ENCODE measurements at places on chromosomes 7 and 10.

- DNase-seq: no peak
Measured at GRCh38 chr7:132053871-132054270, 497.4 kb upstream of the PODXL start.

DNA sequence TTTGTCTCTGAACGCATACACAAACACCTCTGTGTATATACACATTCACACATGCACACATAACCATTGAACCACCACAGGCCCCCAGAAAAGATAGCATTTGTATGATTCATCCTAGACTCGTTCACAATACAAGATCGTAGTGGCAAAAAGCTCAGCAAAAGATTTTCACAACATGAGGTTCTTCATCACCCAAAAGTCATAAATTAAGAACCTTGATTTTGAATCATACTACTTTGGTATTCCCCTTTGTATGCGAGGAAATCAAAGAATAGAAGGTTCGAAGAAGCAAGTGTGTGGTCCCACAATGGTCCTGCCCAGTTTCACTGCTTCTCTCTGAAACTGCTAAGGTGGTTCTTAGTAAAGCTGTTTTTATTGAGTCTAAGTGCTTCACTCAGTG lies 200.7 kb downstream of the CELF2 start:
- DNase-seq: no peak

GRCh38 chr10:80437227-80437626 lies 16.9 kb upstream of the TSPAN14 start:
- no peak for DNase-seq

- DNase-seq: no peak
Measured at GRCh38 chr7:94333810-94334209, 60.9 kb upstream of the COL1A2 start.

GRCh38 chr10:113754125-113754524 lies 2.6 kb downstream of the PLEKHS1 start:
- no peak for DNase-seq

DNA sequence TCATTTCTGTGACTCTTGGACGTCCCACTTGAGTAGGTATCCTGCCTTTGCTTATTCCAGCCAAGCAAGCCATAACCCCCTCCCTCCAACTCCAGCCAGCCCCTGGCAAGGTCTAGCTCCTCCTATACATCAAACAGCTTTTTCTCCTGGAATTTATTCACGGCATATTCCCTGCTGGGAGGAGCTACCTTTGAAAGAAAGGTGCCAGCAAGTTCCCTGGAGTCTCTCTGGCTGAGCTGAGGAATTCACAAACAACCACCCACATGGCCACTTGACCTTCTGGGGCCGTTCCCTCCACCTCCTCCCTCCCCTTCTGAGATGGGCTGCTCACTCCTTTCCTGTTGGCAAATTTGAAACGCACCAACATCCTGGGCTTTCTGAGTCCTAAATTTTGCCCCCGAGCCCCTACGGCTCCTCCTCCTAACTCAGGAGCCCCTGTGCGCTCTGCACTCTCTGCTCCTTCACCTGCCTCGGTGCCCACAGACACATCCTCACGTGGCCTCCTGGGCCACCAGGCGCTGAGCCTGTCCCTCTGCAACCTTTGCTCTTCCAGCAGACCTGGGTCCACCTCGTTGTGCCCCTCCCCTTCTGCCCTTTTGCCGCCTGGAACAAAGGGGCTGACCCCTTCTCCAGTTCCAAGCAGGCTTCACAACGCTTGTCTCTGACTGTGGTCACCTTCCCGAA lies 48.0 kb downstream of the HSPA12A start:
- DNase-seq: no peak

DNA sequence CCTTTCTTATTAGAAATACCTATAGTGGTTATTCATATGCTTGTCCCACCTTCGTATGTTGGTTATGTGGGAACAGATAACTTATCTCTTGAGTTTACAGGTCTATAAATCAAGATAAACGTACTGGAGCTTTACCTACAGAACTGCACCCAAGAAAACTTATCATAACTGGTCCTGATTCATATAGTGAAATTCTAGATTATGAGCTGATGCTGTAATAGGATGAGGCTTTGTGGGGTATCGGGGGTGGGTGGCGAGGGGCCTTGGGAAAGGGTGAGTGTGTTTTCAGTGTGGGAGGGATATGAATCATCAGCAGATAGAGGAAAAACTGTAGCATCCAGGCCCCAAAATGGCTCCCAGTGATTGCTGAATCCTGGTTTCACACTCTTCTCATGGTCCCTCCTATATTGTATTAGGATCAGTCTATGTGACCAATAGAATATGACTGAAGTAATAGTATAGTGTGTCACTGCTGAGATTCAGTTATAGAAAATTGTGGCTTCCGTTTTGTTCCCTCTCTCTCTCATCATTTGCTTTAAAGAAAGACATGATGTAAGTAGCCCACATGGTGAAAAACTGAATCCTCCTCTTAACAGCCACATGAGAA lies 706.8 kb upstream of the LRRTM3 start:
- DNase-seq: no peak

- no peak for DNase-seq
Measured at GRCh38 chr10:32413513-32413912, 32.4 kb upstream of the CCDC7 start.

- no peak for DNase-seq
Measured at GRCh38 chr10:59287587-59288255, 74.6 kb downstream of the FAM13C start.

GRCh38 chr10:15169555-15170401 lies 1.3 kb upstream of the NMT2 start:
- no peak for DNase-seq

DNA sequence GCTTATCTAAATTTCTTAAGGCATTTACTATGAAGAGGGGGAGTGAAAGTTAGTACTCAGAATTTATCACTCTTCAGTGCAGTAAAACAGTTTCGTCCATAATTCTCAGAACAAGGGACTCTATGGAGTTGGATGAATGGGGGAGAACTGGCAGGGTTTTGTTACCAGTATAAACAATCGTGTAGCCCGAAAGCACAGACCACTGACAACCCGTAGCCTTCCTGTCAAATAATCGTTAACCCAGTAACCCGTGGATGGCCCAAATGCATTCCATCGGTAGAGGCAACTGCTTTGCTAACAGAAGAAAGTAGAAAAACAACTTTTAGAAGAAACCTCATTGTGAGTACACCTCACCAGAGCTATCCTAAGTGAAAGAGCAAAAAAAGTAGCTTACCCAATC lies 583.9 kb downstream of the NXPH1 start:
- DNase-seq: no peak

DNA sequence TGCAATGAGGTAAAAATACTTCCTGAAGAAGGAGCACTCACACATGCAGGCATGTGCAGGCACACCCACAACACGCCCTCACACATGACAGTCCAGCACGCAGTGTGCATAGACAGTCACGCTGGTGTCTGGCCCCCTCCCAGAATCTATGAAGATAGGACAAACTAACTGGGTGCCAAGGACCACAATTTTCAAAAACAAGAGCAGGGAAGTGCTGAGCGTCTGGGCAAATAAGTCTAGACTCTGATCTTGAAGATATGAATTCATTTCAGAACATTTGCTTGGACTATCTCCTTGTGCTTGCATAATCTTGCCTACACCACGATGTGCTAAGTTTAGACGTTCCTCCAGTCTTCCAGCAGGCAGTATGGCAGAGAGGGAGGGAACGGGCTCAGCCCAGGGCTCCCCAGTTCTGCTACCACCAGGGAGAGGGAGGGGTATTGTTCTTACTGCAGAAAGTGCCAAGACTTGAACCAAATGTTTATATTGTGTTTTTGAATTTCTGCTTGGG lies 276.5 kb upstream of the KLF6 start:
- no peak for DNase-seq

GRCh38 chr10:37937864-37938263 lies 38.6 kb downstream of the ZNF25 start:
- no peak for DNase-seq

DNA sequence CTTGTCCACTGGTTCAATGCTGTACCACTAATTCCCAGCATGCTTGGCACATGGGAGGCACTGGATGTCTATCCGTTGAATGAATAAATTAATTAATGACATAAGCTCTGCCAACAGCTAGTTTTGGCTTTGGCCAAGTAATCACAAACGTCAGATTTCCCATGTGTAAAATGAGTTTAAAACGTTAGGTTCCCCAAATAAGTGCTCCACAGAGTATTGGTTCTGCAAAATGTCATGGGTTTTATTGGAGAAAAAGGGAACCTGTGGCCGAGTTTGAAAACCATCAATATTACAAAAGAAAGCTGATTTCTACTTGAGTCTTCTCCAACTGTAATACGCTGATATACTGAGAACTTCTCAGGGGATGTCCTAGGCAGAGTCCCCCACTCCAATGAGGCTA lies 23.2 kb downstream of the ELMO1 start:
- DNase-seq: no peak

GRCh38 chr7:92613214-92613613 lies 23.0 kb upstream of the FAM133B start:
- no peak for DNase-seq

- DNase-seq: no peak
Measured at GRCh38 chr10:8454357-8454756, 399.9 kb downstream of the GATA3 start.

GRCh38 chr10:70930263-70931000 lies 42.1 kb upstream of the PCBD1 start:
- peak; percentile 59 for DNase-seq

DNA sequence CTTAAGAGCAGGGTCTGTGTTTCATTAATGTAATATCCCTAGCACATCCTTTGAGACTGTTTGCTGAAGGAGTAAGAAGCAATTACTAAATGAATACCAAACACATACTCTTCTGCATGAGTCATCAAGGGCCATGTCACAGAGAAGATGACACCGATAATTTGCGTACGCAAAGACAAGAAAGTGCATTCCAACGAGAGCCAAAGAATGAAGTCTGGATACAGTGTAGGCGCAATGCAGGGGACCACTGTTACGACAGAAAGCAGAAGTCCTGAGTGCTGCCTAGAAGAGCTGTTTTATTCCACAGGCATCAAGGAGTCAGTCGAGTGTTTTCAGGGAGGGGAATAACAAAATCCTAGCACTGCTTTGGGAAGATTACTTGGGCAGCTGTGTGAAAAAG lies 62.7 kb downstream of the VPS41 start:
- DNase-seq: no peak

GRCh38 chr7:82805527-82805960 lies 357.1 kb downstream of the PCLO start:
- DNase-seq: no peak

DNA sequence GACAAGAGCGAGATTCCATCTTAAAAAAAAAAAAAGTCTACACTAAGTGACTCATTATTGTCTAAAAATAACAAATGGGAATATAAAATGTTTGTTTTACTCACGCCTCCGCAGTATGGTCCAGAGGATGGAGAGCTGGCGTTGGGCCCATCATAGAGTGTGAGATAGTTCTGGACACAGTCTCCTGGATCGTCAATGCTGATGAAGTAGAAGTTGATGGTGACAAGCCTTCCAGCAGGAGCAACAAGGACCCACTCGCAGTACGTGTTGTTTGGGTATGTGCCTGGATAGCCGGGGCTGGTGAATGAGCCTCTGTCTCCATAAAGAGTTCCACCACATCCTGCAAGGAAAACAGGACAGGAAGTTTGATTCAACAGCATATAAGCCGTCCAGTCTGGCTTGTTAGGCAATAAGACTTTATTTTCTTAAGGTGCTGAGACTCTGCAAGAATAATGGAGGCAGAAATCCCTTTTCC lies 11.5 kb upstream of the RSU1 start:
- DNase-seq: no peak

GRCh38 chr10:113557424-113557862 lies 4.6 kb downstream of the HABP2 start:
- no peak for DNase-seq

- no peak for DNase-seq
Measured at GRCh38 chr7:12957487-12957886, 270.1 kb downstream of the ARL4A start.

DNA sequence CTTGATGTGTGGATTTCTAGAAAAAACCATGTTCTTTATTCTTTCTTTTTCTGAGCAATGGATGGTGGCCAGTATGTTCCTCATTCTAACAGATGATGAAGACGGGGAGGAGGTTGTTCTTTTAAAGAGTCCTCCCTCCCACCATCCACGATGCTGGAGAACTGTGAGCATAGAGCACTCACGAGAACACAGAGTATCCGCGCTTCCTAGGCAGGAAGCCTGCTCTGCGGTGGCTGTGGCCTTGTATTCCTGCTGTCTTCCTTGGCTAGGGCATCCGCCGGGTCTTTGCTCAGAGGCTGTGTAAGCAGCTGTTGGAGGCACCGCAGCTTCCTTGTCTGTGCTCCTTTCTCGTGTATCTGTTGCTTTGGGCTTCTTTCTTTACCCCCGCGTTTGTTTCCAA lies 214.2 kb downstream of the CCDC3 start:
- DNase-seq: no peak

- no peak for DNase-seq
Measured at GRCh38 chr10:47165711-47166404, 134.1 kb upstream of the GDF10 start.

Measured in WERI-Rb-1 (cell line).